ENCODE measurements at places on chromosomes 2 and 18.

- no peak for DNase-seq
Observed at GRCh38 chr2:105490956-105491355, 92.1 kb upstream of the FHL2 start.

DNA sequence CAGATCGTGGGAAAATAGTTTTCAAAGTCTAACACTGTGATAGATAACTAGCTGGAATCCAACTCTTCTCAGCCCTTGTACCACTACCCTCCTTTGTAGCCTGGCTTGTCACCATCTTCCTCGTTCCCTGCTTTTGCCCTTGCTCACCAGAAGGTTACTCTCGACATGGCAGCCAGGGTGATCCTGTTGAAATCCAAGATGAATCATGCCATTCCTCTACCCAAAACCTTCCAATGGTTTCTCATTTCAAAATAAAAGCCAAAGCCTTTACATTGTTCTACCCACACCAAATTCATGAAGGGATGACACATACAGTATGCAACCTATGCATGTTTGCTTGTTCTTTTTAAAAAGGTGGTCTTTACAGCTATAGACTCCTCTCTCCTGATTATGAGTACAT, 45.7 kb downstream of the STAT4 start:
- DNase-seq: no peak

GRCh38 chr2:226312155-226312554, 487.5 kb downstream of the IRS1 start:
- DNase-seq: no peak

DNA sequence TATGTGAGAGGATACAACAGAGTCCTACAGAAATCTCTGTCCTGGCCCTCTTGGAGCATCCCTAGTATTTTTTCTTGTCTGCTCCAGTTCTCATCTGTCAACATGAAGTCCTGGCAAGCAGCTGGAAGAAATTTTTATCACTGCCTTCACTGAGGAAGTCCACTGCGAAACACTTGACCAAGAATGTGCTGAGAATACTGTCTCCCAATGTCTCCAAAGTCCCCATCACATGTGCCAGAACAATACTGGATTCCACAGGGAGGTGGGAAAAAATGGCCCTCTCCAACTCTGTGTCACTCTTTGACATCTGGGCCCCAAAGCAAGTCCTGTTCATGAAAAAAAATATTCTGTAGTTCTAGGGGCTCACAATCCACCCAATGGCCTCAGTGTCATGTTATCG, 32.8 kb upstream of the PGAP1 start:
- no peak for DNase-seq
